ENCODE measurements at places on chromosomes 2 and 18. TPM values are rescaled to one million over a fixed set of nuclear protein-coding genes. Genes with fewer than 3 reads are reported as not detected.
A peak's percentile ranks its signal among the peaks of the same experiment; 100 is the strongest.

DNA sequence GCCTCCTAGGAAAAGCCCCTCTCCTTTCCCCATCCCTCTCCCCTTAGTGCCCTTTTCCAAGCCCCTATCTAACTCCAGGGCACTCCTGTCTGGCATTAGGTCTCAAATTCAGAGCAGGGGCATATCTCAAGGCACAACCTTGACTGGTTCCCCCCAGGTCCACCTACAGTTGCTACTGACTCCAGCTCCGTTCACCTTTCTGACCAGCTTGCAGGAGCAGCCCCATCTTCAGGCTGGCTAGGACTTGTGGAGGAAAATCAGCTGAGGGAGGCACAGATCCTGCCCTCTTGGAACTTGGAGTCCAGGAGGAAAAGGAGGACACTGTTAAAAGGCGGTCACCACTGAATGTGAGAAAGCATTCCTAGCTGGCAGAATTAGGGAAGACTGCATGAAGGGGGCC is 152.4 kb downstream of the ZFP36L2 start:
- DNase-seq = no peak

- DNase-seq = no peak
Observed at GRCh38 chr2:189836644-189837043, 52.4 kb downstream of the PMS1 start.

- no peak for DNase-seq
Observed at GRCh38 chr2:25960920-25961319, 21.4 kb downstream of the KIF3C start.

The C2orf15 gene
- total RNA-seq = 5.6 TPM

The GCG gene
- 4,649 TPM for total RNA-seq

The INO80B gene
- 40.5 TPM for total RNA-seq

DNA sequence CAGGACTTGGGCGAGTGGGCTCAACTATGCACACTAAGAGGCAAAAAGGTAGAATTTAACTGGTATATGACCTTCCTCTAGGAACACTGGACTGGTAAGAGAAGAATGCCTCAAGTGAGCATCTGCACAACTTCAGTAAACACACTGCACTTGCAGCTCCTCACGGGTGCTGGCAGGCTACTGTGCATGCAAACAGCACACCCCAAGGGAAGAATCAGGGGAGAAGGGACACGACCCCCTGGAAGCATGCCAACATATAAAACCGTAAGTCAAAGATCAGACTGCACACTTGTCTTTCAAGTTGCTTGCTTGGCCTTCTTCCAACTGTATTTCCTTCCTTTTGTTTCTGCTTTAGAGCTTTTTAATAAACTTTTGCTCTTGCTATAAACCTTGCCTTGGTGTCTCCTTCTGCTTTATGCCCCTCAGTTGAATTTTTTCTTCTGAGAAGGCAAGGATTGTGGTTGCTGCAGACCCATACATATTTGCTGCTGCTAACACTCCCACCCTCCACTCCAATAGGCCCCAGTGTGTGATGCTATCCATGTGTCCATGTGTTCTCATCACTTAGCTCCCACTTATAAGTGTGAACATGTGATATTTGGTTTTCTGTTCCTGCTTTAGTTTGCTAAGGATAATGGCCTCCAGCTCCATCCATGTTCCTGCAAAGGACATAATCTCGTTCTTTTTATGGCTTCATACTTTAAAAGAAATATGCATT is 263.7 kb upstream of the SPOPL start:
- DNase-seq = no peak

DNA sequence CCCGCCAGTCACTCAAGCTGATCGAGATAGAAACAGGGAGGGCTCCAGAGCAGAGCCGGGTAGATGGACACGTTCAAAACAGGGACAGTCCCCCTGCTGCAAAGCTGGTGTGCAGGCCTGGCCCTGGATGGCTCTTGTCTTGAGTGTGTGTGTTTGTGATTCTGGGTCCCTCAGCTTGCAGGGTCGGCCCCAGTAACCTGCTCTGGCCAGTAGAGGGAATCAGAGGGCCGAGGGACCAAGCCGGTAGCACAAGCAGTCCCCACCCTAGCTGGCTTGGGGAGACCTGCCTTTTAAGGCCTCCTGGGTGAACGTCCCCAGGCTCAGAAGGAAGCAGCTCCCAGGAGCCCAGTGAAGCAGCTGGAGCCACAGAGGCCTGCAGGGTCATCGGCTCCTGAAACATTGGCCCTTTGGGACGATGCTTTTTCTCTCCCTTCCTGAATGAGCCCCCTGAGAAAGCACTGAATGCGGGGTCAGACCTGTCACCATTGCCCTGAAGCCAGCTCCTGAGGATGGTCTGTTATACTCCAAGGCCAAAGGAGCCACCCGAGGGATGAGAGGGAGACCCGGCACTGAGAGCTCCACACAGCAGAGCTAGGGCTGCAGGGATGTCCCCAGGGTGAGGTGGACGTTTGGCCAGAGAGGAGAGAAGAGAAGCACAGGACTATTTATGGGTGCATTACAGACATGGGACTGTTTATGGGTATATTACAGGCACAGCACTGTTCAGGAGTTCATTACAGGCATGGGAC is 15.4 kb upstream of the MLPH start:
- DNase-seq = no peak

DNA sequence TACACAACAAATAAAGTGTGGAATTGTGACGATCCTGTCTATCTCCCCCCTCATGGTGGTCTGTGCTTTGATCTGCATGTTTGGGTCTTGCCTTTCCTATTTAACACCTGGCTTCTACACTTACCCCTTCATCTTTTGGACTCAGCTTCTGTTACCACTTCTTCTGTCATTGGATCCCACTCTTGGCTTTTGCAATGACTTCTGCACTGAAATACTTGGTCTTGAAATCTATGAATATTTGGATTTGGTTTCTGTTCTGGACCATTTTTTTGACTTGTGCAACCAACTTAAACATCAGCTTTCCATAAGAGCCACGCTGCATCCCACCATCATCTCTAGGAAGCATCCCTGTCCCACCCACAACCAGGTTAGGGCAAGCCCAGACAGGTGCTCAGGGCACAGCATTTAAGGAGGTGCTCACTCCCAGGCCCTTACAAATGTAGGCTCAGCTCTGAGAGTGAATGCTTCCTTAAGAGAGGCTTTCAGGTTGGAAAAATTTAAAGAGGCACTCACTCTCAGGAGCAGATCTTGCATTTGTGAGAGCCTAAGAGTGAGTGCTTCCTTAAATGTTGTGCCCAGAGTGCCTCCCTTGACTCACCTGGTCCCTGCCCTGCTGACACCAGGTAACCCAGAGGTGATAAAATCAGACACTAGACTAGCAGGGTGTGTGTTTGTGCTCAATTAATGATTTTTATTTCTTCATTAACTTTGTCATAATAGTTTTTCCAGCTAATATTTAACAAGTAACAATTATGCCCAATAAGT is 124.5 kb upstream of the SH3BP4 start:
- DNase-seq = no peak

DNA sequence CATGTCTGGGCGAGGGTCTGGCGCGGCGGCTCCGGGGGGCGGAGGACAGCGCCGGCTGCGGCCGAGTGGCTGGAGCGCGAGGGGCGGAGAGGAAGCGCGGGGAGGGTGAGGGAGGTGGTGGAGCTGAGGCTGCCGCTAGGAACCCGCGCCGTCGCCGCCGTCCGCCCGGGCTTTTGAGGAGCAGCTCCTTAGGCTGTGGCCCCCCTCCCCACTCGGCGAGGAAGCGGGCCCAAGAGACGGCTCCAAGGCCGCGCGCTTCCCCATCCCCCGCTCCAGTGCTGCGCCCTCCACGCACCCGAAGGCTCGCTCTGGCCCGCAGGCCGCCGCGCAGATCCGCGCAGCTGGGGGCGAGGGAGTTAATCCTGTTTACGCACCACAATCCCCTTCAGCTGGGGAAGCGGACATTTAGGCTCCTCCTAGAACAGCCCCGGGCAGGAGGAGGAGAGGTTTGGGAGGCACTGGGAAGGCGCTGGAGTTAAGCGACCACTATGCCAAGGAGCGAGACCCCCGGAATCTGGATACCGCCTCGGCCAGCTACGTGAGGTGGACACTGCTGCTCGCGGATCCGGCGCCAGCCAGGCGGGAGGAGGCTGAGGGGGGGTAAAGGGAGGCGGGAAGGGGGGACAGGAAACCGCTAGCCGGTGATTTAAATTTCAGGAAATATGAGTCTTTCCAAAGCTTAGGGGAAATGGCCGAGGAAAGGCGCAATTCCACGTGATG is at the start of gene CNRIP1:
TSS of gene CNRIP1 (minus strand) at position 552 of the 720 bp plus-strand sequence. CDS start at position 3, 549 bp downstream.
- DNase-seq = peak; percentile 81

DNA sequence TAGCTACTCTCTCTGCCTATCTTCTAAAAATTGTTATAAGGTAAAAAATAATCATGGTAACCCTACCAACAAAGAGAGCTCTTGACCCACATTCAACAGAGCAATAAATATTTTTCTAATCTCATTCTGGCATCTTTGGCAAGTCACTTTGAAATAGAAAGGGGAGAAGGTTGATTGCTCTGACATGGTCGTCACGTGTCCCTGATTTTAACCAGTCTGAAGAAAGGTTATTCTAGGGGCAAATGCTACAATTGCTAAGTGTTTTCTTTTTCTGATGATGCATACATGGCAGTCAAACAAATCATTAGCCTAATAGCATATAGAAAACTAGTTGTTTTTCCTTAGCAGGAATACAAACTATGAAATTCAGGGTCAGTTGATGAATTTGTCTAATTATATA is 153.3 kb upstream of the MAP3K20 start:
- no peak for DNase-seq

DNA sequence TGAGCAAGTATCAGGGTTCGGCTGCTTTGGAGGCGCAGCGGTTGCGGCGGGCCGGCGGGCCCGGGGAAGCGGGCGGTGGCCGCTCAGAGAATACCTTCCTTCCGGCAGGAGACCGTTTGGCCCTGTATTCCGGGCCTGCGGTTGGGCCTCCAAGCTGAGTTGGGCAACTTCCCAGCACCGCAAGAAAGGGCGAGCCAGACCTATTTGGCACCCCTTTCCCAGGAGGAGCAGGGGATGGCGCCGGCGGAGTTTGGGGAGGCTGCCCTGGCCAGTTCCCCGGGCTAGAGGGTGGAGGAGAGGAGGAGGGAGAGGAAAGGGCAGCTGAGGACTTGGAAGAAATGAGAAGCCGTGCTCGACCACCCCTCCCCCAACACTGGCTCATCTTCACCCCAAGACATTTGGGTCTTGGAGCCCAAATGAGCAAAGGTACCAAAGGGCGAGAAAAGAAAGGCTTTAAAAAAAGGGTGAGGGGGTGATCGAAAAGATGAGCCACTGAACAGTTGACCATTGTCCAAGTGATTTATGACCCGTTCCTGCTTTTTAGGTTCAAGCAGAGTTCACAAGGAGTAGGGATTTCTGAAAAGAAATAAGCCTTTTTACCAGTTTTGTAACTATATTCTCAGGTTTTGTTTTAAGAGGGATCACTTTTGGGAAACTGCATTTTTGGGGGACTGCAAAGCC is 8.4 kb downstream of the HOXD3 start:
- DNase-seq = no peak

The XDH gene
- 2.5 TPM for total RNA-seq

GRCh38 chr18:64234321-64234720 is 85.4 kb upstream of the LINC00305 start:
- no peak for DNase-seq

DNA sequence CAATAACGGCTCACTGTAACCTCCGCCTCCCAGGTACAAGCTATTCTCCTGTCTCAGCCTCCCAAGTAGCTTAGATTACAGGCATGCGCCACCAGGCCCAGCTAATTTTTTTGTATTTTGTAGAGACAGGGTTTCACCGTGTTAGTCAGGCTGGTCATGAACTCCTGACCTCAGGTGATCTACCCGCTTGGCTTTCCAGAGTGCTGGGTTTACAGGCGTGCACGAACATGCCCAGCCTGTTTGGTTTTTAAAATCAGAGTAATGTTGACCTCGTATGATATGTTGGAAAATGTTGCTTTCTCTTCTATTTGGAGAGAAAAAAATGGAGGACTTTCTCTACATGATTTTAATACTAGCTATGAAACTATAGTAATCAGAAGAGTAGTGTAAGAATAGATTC is 386.2 kb downstream of the PTH2R start:
- DNase-seq = no peak

GRCh38 chr18:5317186-5317585 is 21.7 kb upstream of the ZBTB14 start:
- no peak for DNase-seq

GRCh38 chr2:8569332-8569930 is 112.4 kb upstream of the ID2 start:
- peak; percentile 52 for DNase-seq

DNA sequence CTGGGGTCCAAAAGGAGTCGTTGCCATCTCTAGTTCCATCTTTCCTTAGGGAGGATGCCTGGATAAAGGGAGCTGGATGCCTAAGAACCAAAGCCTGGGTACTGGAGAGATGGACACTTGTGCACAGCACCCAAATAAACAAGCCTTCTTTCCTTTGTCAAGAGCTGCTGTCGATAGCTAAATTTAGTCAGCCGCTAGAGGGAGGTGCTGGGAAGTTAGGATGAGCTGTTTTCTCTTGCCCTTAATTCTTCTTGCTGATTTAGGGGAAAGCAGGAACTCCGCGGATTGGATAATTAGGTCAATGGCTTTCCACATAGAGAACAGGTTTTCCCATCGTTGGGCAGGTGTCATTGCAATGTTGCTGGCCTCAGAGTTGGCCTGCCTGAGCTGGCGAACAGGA is 30.9 kb upstream of the SERPINB12 start:
- no peak for DNase-seq

- DNase-seq = no peak
Observed at GRCh38 chr18:23998018-23998417, 16.5 kb upstream of the TTC39C start.

The PELI1 gene
- 58.2 TPM for total RNA-seq

- DNase-seq = no peak
Observed at GRCh38 chr2:62054029-62054791, 141.7 kb upstream of the B3GNT2 start.

- DNase-seq = no peak
Observed at GRCh38 chr18:23173912-23174311, 38.6 kb downstream of the CABLES1 start.

DNA sequence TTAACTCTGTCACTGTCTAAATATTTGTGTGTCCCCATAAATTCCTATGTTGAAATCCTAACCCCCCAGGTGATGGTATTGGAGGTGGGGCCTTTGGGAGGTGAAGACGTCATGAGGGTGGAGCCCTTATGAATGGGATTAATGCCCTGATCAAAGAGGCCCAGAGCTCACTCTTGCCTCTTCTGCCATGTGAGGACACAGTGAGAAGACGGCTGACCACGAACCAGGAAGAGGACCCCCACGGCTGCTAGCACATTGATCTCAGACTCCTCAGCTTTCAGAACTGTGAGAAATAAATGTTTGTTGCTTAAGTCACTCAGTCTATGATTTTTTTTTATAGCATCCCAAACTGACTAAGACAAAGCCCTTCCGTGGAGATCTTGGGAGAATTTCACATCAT is 71.2 kb downstream of the BCL2L11 start:
- no peak for DNase-seq

- DNase-seq = no peak
Observed at GRCh38 chr2:26849056-26849999, 1.4 kb downstream of the DPYSL5 start.

The CCNYL1 gene
- total RNA-seq = 20.8 TPM

DNA sequence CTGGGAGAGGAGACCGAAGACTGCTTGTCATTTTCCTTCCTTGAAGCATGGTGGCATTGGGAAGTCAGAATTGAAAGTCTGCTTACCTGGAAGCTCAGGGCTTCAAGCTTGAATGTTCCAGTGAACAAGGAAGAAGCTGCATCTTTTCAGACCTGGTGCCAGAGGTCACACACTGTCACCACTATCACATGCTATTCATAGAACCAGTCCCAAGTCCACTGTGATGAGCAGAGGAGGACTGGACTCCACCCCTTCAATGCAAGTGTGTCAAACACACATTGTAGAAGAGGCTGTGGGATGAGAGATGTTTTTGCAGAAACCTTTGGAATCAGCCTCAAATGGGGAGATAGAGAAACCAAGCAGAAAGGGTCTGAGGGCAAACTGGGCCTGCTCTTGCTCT is 81.4 kb downstream of the LYPD1 start:
- DNase-seq = no peak
